Activated T-cell treated with anti-CD3 and anti-CD28 coated beads for 48 hours (primary cell): ENCODE measurements at places on chromosomes 11 and 22.

DNA sequence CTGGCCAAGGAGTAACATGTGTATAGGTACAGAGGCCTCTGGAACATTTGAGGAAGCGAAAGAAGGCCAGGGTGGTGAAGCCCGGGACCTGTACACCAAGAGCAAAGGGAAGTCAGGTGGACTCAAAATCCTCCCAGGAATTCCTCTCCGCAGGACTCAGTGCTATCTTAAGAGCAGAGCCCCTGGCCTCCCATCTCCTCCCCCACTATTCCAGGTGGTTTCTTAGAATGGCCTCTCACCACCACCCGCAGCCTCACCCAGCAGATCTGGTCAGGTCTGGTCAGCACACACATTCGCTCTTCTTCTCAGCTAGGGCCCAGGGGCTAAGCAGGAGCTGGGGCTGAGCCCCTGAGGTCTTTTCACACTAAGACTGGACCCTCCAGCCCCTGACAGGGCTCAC lies 59.1 kb downstream of the SCGB1A1 start:
- DNase-seq, result no peak

DNA sequence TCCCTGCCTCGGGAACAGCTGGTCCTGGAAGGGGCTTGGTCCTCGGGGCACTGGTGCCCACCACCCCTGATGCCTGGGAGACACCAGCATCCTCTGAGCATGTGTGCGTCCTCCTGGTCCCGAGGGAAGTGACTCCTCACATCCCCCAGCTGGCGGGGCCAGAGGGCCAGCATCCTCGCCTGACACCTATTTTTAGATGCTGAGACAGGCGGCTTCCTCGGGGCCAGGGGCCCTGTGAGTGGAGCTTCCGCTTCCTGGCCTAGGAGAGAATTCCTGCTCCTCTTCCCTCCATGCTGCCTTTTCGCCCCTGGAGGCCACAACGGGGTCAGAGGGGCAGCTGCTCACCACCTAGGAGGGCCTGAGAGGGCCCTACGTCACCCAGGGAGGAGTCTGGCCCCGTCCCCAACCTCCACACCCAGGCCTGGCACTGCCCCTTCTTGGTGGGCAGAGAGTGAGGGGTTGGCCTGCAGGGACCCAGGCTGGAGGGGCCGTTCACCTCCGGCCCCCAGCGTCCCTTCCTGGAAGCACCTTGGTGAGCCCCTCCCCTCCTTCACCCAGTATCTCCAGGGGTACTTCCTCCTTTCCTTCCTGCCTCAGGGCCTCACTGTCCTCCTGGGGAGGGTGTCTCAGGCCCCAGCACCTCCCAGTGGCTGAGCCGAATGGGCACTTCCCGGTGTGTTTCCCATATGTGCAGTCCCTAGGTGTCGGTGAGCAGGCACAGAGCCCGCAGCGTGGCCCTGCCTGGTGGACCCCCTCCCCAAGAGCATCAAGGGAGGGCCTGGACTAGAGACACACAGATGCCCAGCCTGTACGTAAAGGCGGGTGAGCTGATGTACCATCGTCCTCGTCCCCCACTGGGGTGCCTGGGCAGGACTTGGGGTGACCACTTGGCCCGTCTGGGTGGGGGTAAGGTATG lies 6.1 kb downstream of the CD81 start:
- no peak for DNase-seq

DNA sequence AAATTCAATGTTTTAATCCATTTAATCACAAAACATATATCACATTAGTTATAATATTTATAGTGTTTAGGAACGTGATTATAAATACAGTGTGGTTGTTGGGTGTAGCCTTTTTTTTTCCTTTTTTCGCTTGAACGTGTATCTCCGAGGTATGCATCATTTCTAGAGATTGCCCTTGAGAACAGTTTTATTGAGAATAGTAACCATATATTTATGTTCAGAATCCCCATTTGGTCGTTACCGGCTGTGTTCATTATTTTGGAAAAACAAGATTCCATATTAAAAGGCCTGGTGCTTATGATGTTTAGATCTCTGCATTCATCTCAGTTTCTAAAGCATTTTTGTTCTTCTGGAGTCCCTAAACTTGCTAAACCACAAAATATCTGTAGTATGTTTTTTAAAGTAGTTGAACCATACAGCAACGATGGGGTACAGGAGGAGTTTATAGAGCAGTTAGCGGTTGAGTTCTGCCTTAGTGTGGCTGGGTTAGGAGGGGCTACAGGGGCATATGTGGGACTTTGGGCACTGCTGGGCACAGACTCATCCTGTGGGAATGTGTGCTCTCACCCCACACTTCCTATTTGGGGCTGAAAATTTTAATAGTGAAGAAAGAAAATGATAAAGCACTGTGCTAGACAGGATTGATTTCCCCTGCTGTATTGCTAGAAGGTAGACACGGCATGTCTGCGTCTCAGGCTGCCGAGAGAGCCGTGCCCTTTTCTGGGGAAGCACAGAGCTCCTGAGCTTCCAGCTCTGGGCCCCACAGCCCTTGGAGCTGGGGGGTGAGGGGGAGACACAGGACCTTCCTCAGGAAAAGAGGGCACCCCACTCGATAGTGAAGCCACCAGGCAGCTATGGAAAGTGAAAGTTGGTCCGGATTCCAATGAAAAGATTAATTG lies 81.5 kb upstream of the PPARA start:
- DNase-seq, result no peak

DNA sequence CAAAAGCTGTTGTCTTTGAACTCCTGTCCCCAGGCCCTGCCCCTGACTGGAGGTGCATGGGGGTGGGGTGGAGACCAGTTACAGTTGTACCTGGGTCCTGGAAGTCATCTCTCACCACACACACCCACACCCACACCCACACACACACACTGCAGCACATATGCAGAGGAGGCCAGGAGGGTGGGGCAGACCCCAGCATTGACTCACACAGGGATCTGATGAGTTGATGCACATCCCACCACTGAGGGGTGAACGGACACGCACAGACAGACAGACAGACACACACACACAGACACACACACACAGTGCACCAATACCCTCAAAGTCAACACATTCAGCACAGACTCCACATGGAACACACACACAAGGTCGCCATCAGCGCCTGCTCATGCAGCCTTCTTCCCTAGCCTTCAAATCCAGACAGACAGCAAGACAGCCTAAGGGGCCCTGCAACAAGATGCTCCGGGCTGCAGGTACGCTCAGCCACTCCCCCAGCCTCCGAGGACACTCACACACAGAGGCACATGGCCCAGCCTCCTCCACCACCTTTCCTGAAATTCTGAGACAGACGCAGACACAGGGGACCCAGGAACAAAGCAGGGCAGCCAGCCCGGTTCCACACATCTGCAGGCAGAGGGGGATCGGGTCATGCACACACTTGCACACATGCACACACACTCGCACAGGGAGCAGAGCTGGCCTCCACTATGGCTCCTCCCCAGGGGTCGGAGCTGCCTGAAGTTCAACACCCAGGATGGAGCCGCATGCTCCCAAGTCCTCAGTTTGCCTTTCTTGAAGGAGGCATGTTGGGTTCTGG lies 26.5 kb downstream of the SYT7 start:
- DNase-seq, result no peak

- DNase-seq, result no peak
These were observed 15.6 kb upstream of the ARHGAP42 start for GRCh38 chr11:100671471-100671870.

GRCh38 chr11:120205596-120206161 lies 5.2 kb upstream of the OAF start:
- DNase-seq, result no peak

- no peak for DNase-seq
These were observed 19.8 kb downstream of the TST start for GRCh38 chr22:36999463-36999862.

- no peak for DNase-seq
These were observed 688 bp upstream of the LRRC74B start for GRCh38 chr22:21044931-21045584.

DNA sequence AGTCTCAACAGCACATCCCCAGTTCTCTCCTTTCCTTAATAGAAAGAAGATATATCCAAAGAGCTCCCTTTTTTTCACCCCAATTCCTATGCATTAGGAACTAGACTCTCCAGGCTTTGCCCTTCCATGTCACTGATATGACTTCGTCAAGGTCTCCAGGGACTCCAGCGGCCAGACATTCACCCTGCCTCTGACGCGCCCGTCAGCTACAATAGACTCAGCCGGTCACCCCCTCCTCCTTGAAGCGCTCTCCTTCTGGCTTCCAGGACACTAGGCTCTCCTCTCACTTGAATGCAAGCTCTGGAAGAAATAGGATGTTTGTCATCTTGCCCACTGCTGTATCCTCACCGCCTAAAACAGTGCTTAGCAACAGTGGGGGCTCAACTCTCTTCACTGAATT lies 14.9 kb upstream of the ELFN2 start:
- no peak for DNase-seq

DNA sequence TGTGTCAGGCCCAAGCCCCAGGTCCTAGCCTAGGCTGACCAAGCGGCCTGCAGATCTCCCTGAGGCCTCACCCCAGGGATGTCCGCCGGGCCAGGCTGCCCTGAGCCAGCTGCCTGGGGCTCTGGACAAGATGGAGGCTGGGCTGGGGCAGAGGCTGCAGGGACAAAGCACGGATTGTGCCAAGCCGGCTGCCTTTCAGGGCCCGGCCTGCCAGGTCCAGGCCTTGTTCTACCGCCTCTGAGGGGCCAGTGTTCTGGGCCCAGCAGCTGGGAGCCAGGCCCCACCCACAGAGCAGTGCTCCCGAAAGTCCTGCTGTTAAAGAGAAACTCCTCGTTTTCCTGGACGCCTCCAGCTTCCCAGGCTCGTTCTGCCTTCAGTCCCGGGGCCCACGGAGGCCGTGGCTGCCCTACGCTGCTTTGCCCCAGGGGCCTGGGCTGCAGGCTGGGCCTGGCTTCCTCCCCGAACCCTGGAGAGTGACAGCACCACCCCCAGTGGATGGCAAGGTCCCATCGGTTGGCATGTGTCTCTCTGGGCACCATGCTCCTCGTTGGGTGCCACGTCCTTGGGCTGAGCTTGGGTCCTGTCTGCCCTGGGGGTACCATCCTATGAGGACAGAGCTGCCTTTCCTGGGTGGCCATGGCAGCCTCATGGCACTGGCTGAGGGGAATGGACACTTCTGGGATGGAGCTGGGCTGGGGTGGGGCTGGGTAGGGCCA lies 7.6 kb downstream of the BRSK2 start:
- no peak for DNase-seq

GRCh38 chr22:20140521-20140964 lies 8.9 kb downstream of the ZDHHC8 start:
- no peak for DNase-seq

GRCh38 chr11:18193010-18193409 lies 20.4 kb downstream of the MRGPRX4 start:
- DNase-seq, result no peak

- no peak for DNase-seq
These were observed 409.5 kb downstream of the MIAT start for GRCh38 chr22:27066856-27067255.

- no peak for DNase-seq
These were observed 15.8 kb downstream of the C11orf71 start for GRCh38 chr11:114384487-114384886.

DNA sequence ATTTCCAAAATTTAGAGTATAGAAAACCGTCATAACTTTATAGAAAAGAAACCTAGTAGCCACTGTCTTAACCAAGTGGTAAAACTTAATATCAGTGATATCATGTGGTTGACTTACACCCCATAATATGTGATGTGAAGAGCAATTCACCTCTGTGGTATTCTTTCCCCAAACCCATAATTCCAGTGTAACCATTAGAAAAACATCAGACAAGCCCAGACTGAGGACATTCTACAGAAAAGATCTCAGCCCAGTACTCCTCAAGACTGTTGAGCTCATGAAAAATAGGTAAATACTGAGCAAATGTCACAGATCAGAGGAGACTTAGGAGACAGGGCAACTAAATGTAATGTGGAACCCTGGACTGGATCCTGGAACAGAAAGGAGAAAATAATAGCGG lies 134.6 kb downstream of the PGR start:
- DNase-seq, result no peak

DNA sequence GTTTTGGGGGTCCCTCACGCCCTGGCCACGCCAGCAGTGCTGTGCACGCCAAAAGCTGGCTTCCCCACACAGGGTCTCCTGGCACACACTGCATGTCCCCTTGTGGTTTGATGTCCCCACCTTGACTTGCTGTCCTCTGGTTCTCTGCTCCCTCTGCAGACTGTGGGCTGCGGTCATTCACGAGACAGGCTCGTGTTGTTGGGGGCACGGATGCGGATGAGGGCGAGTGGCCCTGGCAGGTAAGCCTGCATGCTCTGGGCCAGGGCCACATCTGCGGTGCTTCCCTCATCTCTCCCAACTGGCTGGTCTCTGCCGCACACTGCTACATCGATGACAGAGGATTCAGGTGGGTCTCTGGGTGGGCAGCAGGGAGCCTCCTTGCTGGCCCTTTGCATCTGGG lies 40.2 kb downstream of the ST14 start:
- no peak for DNase-seq

DNA sequence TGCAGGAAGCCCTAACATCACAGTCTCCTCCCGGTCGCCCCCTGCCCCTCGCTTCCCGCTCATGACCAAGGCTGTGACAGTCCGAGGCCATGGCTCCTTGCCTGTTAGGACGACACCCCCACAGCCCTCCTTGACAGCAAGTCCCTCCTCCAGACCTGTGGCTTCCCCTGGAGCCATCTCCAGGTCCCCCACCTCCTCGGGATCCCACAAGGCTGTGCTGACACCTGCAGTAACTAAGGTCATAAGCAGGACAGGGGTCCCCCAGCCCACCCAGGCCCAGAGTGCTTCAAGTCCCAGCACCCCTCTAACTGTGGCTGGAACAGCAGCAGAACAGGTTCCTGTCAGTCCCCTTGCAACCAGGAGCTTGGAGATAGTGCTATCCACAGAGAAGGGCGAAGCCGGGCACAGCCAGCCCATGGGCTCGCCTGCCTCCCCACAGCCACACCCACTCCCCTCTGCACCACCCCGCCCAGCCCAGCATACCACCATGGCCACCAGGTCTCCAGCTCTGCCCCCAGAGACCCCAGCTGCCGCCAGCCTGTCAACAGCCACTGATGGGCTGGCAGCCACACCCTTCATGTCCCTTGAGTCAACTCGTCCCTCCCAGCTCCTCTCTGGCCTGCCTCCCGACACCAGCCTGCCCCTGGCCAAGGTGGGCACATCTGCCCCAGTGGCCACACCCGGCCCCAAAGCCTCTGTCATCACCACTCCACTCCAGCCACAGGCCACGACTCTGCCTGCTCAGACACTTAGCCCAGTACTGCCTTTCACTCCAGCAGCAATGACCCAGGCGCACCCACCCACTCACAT lies 63.2 kb downstream of the OTOG start:
- no peak for DNase-seq

- DNase-seq, result no peak
These were observed 303.1 kb upstream of the MPPED2 start for GRCh38 chr11:30889143-30889794.

DNA sequence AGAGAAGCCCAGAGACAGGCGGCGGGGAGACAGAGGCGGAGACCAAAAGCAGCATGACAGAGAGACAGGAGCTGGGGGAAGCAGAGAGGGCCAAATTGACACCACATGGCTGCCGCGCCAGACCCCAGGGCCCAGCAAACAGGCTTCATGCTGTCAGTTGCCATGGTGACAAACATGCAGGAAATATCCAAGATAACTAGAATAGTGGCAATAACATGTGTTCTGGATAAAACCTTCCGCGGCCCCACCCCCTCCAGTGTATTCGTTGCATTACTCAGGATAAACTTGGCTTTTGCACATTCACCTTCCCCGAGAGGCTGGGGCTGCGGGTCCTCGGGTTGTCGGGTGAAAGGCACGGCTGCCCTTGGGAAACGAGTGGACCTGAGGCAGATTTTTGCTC lies 49.9 kb upstream of the CDON start:
- no peak for DNase-seq
